ENCODE measurements at places on chromosomes 4 and X.
A peak's percentile ranks its signal among the peaks of the same experiment; 100 is the strongest.

GRCh38 chrX:38206036-38206435, 14.6 kb downstream of the SRPX start:
- DNase-seq = no peak

DNA sequence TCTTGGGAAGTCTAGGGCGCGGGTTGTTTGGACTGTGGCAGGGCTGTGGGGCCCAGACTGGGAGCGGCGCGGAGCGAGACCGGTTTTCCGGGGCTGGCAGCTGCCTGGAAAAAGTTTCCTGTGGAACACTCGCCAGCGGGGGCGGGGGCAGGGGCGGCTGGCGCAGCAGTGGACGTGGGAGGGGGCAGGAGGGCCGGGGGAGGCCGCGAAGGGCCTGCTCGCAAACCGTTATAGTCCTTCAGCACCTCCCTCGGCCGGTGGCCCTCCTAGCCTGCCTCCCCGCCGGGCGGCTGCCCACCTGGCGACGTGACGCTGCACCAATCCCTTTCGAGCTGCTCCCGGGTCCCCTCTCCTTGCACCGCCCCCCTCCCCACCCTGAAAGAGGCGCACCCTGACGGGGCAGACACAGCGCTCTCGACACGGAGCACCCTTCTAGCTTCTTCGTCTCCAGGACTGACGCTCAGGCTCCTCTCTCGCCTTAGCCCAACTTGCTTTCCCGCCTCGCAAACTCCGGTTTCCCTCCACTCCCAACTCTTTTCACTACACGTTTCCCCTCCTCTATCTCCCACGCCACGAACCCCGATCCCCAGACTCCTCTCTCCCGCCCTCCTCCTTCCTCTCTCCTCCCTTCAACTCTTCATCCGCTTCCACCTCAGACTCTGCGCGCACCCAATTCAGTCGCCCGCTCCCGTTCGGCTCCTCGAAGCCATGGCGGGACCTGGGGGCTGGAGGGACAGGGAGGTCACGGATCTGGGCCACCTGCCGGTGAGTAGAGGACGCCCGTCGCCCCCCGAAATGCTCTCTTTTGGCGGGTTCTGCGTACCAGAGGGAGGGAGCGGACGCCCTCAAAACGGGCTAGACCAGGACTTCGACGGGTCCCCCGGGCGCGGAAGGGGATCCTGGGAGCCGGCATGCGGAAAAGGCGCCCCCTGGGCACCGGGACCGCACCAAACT, at the start of gene NRK:
NRK (plus strand) TSS at position 402 of the 954 bp plus-strand sequence; CDS start at position 709, 307 bp downstream.
- DNase-seq = no peak

DNA sequence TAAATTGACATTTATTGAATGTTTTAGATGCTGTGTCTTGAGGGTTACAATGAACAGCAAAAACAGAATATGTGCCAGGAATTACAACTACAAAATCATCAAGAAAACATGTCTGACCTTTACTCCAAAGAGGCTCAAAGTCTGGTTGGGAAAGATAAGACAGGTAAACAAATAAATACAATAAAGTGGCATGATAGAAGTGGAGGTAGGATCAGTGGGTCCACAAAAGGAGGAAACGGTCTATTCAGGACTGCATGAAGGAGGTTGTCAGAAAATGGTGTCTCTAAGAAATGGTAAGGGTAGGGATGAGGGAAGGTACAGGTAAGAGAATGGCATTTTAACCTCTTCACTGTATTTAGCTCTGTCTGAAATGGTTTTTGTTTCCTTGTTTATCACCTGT, 3.8 kb downstream of the ARHGEF38 start:
- no peak for DNase-seq

GRCh38 chr4:96037705-96038104, 197.8 kb downstream of the PDHA2 start:
- no peak for DNase-seq

GRCh38 chr4:143282211-143282707, 54.4 kb upstream of the GAB1 start:
- no peak for DNase-seq

DNA sequence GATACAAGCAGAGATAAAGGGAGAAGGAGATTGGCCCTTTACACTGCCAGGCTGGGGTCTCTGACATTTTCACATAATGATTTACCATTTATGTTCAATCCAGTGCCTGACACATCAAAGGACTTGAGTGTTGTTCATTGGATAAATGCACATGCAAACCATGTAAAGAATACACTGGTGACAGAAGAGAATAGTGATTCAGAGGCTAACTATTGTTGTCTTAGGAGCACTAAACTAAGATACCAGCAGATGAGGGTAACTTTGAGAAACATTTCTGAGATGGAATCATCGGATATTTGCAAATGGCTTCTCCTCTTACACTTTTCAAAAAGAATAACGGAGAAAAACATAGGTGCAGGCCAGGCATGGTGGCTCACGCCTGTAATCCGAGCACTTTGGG, 67.3 kb upstream of the HHIP start:
- no peak for DNase-seq

- no peak for DNase-seq
Observed at GRCh38 chr4:42237451-42237850, 85.0 kb upstream of the BEND4 start.

DNA sequence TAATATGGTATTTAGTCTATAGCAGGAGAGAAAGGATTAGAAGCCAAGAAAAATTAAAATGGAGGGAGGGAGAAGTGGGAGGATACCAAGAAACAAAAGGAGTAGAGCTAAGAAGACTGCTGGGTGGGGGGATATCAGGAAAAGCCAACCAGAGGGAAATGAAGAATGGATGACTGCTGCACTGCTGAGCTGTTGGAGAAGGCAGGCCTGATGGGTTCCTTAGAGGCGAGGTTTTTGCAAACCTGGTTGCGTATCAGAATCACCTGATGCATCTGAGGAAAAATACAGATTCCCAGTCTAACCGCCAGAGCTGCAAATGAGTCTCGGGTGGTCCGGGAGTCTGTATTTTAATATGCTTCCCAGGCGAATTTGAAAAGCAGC, 1.5 kb downstream of the PGRMC1 start:
- DNase-seq = no peak

DNA sequence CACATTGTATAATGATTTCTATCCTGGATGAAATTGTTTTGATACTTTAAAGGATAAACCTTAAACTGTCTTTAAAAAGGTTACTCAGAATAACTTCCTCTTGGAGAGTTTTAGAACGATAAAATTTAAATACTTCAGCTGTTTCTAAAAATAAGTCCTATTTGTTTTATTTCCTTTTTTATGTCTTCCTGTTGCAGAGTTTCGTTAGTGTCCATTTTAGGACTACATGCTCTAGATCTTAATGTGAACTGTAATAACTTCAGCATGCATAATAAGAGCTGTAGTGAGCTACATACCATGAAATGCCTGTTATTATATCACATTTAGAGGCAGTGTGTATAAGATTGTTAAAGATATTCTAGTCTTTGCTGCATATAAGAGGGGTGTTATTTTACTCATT, 14.6 kb downstream of the ATP10D start:
- DNase-seq = no peak

DNA sequence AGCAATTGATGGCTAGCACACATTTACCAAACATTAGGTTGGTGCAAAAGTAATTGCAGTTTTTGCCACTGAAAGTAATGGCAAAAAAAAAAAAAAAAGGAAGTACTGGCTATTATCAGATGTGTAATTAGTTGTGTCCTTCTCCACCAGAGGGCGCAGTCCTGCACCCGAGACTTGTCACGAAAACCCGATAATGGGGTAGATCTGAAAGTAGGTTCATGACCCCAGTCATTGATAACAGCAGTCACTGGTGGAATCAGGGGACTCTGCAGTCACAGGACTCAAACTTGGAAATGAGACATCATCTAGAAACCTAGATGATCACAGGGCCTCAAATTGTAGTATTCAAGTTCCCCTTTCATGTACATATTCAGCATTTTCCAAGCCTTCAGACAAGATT, 13.1 kb upstream of the ACOT9 start:
- DNase-seq = peak; percentile 74

GRCh38 chrX:104189837-104190236, 23.6 kb downstream of the FAM199X start:
- DNase-seq = no peak

GRCh38 chr4:32931475-32931874, 2211.3 kb downstream of the PCDH7 start:
- no peak for DNase-seq

GRCh38 chrX:107669261-107669660, 41.0 kb downstream of the PRPS1 start:
- DNase-seq = no peak

DNA sequence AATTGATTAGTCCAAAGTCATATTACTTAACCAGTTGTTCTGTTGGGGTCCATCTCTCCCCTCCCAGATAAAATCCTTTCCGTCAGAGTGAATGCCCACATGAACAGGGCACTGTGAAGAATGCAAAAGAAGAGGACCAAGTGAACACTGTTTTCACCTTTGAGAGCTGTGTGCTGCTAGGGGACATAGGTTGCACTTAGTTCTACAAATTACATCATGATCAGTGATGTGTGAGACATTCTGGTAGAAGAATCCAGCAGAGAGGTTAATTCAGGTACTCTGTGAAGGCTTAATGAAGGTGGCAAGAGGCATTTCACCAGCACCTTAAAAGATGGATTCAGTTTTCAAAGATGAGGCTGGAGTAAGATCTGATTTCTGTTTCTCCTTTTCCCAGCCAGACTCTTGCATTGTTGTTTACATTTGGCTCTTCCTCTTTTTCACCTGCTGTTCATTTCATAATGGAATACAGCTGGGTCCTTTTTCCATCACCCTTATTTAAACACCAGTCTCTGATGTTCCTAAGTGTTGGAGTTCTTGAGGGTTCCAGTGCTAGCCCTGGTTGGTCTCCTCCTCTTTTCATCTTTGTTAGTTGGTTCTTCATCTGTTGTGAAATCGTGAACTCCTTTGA, 10.9 kb downstream of the GAB1 start:
- no peak for DNase-seq

- DNase-seq = no peak
Observed at GRCh38 chr4:181200076-181200475, 1043.1 kb upstream of the TENM3 start.

- DNase-seq = no peak
Observed at GRCh38 chr4:38160487-38161207, 200.4 kb downstream of the PTTG2 start.

DNA sequence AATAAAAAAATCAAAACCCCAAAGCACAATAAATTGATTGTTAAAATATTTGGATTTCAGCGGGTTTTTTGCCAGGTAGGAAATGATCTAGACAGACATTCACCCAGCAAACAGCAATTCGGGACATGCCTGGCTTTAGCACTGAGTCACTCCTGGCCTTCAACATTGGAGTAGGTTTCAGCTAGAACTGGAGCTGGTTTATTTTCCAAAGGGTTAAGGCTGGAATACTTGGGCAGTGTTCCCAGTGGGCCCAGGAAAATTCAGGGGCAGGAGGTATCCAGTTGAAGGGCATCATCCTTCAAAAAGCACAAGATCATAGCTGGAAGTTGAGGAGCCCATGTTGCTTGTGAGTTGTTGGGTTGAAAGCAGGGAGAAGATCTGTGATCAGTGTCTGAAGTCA, 41.0 kb downstream of the TXLNG start:
- DNase-seq = no peak

- no peak for DNase-seq
Observed at GRCh38 chr4:53055274-53055673, 193.2 kb downstream of the RASL11B start.

DNA sequence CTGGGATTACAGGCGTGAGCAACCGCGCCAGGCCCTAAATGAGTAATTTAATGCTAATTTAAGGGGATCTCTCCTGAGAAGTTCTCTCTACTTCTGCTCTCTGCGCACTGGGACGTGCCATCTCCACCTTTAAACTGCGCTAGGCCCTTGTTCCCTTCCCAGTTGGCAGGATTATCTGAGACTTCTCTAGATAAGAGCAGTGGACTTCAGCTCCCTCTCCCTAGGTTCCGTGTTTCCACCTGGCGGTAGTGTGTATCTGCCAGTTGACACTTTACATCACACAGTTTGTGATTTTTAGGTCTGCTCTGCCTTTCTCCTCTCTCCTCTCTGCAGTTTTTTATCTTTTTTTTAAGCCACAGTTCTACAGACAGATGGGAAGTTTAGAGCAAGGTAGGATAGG, 40.2 kb downstream of the ARHGAP10 start:
- no peak for DNase-seq

DNA sequence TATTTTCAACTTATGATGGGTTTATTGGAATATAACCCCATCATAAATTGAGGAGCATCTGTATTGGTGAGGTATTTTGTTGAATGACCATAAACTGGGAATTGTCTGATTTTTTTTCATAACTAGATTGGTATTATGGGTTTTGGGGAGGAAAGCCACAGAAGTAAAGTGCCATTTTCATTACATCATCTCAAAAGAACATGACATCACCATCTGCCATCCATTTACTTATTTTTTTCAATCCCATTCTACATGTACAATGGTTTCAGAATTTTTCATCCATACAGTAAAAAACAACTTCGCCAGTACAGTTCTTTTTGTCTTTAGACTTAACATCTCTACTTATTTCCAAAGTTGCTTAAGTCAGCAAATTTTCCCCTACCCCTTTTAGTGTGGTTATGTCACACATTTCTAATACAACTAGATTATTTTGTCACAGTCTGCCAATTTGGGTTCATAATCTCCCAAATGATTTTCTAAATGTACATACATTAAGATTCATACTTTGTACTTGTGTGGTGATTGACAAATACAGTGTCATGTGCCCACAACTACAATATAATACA, 459.4 kb downstream of the IDS start:
- no peak for DNase-seq

GRCh38 chr4:1868293-1868692, 2.9 kb upstream of the NSD2 start:
- no peak for DNase-seq

- no peak for DNase-seq
Observed at GRCh38 chr4:80486603-80487002, 151.1 kb downstream of the CFAP299 start.

- DNase-seq = no peak
Observed at GRCh38 chrX:81348388-81348787, 146.5 kb downstream of the SH3BGRL start.

GRCh38 chr4:76729460-76729859, 168.5 kb downstream of the SOWAHB start:
- no peak for DNase-seq

DNA sequence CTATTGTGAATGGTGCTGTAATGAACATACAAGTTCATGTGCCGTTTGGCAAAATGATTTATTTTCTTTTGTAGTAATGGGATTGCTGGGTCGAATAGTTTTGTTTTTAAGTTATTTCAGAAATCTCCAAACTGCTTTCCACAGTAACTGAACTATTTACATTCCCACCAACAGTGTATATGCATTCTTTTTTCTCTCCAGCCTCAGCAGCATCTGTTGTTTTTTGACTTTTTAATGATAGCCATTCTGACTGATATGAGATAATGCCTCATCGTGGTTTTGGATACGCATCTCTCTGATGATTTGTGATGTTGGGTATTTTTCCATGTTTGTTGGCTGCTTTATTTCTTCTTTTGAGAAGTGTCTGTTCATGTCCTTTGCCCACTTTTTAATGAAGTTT, 246.3 kb upstream of the ADGRL3 start:
- DNase-seq = no peak

GRCh38 chr4:124111922-124112321, 600.6 kb downstream of the ANKRD50 start:
- no peak for DNase-seq

- no peak for DNase-seq
Observed at GRCh38 chr4:135598151-135598550, 1396.6 kb upstream of the PABPC4L start.

Data from activated CD8-positive, alpha-beta memory T cell treated with anti-CD3 and anti-CD28 coated beads for 24 hours (primary cell).